ENCODE measurements at places on chromosomes 3 and 15.
A peak's percentile ranks its signal among the peaks of the same experiment; 100 is the strongest.

DNA sequence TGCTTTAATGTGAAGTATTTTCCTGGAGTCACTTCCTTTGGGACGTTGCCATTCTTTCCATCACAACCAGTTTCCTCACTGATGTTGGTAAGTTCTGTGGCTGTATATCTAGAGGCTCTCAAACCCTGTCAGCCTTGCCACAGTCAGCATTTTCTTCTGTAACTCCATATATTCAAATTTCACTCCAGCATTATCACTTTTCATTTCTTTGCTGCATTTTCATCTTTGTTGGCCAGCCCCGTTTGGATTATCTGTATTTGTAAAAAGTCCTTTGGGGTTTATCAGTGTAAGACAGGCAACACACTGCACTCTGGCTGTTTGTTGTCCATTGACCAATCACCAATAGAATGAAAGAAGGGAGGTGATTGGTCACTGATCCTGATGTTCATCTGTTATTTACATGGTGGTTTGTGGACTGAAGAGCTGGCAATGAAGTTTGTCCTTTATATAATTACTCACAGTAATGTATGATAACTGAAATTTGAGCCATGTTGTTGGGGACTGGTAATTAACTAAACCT is 20.3 kb downstream of the GMPS start:
- no peak for DNase-seq

DNA sequence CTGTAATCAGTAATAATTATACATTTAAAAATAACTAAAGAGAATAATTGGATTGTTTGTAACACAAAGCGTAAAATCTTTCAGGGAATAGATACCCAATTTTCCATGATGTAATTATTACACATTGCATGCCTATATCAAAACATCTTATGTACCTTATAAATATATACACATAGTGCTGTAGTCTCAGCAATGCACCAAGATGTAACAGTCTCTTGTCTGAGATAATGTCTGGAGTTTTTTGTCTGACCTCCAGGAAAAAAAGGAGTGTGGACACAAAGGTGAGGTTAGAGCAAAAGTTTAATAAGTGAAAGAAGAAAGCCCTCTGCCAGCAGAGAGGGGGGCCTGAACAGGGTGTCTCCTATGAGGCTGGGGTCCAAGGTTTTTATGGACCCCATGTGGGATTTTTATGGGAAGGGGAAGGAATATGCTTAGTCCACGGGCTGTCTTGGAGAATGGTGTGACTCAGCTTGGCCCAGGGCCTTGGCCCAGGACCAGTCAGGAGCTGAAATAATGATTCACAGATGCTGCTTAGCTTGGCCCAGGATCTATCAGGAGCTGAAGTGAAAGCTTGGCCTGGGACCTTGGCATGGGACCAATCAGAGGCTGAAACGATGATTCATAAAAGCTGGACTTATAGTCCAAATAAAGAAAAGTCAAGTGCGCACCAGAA is 545.0 kb downstream of the ZPLD1 start:
- peak; percentile 83 for DNase-seq

DNA sequence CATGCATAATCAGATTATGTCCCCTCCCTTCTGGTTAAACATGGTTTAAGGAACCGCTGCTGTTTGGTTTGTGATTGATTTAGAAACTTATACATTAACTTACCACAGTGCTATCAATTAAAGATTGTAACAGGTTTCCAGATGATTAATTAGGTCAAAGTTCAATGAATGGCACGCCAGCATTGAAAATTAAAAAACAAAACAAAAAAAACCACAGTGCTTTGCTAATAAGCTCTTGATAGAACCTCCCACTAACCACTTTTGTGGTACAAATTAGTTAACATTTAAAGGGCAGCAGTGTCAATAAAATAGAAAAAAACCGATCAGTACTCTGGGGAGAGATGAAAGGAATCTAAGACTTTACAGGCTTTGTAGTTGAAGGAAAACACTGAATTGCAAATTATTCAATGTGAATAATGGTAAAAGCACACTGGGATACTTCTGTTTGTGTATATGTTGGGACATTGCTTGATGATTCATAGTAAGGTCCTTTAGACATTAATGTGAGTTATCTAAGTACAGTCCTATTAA is 7.6 kb upstream of the C3orf38 start:
- no peak for DNase-seq

GRCh38 chr3:108342837-108343486 is 46.6 kb downstream of the HHLA2 start:
- no peak for DNase-seq

DNA sequence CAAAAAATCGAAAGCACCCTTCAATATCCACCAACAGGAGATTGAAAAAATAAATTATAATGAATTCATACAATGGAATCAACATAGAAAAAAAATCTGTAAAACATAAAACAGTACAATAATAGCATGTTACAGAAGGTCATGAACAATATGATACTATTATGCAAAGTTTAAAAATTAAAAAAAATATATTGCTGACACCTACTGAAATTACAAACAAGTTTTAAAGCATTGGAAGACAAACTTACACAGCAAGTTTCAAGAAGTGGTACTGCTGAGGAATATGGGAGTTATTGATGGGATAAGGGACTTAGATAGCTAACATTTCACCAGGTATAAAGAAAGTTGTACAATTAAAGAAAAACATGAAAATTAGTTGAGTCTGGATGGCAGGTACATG is 89.4 kb downstream of the EFL1 start:
- DNase-seq = no peak

- DNase-seq = no peak
Measured at GRCh38 chr3:68793759-68794701, 138.3 kb downstream of the TAFA4 start.
